ENCODE measurements at places on chromosomes 1 and 21. TPM values are rescaled to one million over a fixed set of nuclear protein-coding genes. Genes with fewer than 3 reads are reported as not detected.

DNA sequence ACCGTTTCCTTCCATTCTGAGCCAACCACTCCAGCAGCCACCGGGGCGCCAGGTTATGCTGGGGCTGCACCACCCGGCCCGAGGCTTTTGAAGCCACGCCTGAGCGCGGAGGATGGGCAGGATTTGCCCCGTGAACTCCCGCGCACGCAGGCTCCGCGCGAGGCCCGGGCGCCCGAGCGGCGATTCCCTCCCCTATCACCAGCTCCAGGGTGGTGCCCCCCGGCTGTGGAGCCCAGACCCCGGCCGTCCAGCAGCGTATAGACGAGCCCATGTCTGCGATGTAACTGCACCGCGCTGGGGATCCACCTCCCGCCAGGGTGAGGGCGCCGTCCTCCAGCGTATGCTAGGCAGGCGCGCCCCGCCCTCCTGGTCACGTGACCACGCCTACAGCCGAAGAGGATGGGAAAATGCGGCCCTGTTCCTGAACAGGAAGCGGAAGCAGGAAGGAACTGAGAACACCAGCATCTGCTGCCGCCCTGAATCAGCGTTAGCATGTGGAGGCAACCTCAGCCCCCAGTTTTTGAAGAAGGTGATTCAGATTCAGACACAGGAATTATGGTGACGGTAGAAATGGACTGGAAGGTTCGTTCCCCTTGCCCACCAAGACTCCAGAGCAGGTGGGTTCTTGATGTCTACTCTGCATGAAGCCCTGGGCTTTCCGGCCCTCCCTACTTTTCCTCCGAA lies 46.0 kb downstream of the VPS26C start:
- peak; percentile 69 for DNase-seq

GRCh38 chr1:154863315-154864174 lies 6.5 kb downstream of the KCNN3 start:
- peak; percentile 80 for DNase-seq

DNA sequence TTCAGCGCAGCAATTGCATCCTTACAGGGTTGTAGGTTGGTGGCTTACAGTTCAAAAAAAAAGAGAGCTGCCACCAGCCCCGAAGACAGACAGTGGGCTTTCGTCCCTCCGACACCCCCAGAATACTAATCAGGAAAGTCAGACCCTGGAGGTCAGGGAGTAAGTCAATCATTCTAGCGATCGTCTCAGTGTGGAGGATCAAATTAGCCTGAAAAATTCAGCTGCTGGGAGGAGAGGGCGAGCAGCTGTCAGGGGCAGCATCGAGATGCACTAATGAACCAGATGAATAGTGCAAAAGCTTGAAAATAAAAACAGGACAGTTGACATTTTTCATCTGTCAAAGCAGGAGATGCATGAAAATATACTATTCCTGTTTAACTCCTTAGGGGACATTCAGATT lies 138.4 kb downstream of the NEK7 start:
- no peak for DNase-seq

DNA sequence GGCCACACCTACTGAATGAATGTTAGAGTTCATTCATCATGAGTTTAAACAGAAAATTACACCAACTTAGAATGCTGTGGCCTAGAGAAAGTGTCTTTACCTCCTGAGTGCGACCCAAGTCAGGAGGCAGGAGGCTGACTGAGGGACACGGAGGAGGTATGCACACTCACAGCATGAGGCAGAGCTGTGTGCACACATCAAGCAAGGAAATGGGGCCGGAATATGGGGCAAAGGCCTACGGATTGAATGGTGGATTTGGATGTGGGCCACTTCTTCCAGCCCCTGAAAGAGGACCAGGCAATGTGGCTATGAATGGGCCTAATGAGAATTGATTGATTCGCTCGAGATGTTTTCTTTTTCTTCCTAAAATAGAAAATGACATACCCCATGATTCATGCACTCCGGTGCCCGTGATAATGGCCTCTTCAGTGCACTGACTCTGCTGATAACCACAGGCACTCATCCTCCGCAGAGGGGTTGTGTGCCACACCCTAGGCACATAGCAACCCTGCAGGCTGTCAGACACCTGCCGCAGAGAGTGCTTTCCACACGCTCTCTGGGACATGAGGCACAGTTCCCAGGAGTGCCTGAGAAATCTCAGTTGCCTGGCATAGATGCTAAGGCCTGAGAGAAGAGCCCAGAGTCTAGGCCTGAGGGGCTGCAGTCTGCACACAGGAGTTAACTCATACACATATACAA lies 155.5 kb downstream of the GLUL start:
- no peak for DNase-seq

- DNase-seq, result no peak
Measured at GRCh38 chr1:226125831-226126230, 60.7 kb downstream of the ACBD3 start.

DNA sequence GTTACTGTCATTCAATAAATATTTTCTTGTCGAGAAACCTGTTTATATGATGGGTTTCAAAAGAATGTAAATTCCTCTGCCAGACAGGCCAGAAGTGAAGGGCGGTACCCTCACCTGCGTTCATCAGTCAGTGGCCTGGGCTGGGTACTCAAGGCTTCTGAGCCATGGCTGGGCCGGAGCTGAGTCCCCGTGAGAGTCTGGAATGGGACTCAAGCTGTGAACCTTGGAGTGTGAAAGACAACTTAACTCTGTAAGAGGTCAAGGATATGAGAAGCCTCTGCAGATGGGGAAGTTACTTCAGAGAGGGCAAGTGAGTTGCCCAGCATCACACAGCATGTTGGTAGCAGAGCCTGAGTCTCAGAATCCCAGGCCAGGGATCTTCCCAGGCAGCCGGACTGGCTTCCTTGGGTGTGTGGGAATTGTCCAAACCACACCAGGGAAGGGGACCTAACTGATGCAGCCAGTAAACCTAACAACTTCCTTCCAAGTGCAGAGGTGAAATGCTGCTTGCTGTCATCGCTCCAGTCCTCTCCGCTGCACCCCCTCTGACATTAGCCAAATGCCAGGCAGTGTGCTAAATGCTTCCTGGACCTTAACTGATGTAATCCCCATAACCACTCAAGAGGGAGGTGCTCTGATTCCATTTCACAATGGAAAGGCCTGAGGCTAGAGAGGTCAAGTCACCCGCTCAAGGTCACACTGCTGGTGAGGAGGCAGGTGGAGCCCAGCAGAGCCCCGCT lies 4.8 kb downstream of the DISP3 start:
- DNase-seq, result peak; percentile 62

- DNase-seq, result no peak
Measured at GRCh38 chr1:247212012-247212411, 40.2 kb upstream of the ZNF124 start.

- peak; percentile 63 for DNase-seq
Measured at GRCh38 chr1:3668585-3669300, 16.4 kb downstream of the TP73 start.

AGT gene
- 72.7 TPM for total RNA-seq

NAV1 gene
- 13.1 TPM for total RNA-seq

C1orf146 gene
- total RNA-seq, result not detected

TMPRSS2 gene
- 0.10 TPM for total RNA-seq

DESI2 gene
- 57.4 TPM for total RNA-seq
